ENCODE measurements at places on chromosomes 3 and 15. TPM values are rescaled to one million over a fixed set of nuclear protein-coding genes. Genes with fewer than 3 reads are reported as not detected.

- DNase-seq: no peak
Measured at GRCh38 chr15:91649831-91650321, 203.6 kb upstream of the SLCO3A1 start.

The GOLGA8G gene
- total RNA-seq: not detected

DNA sequence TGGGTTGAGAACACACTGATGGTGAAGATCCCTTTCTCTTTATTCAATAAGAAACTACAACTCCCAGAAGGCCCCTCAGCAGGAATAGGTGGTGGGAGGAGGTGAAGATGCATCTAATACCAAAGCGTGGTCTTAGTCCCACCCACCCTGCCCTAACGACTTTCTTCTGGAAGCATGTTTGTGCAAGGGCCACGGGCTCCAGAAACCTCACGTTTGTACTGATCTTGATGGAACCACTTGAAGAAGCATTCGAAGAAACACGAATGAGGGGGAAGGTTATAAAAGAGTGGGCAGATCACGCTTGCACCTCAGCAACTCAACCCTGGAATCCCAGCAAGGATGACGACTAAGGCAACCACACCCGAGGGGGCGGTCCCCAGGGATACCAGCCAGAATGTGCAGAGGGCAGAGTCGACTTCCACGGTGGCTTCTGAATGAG, 10.6 kb upstream of the SLC25A36 start:
- no peak for DNase-seq

The VWA5B2 gene
- total RNA-seq: not detected

DNA sequence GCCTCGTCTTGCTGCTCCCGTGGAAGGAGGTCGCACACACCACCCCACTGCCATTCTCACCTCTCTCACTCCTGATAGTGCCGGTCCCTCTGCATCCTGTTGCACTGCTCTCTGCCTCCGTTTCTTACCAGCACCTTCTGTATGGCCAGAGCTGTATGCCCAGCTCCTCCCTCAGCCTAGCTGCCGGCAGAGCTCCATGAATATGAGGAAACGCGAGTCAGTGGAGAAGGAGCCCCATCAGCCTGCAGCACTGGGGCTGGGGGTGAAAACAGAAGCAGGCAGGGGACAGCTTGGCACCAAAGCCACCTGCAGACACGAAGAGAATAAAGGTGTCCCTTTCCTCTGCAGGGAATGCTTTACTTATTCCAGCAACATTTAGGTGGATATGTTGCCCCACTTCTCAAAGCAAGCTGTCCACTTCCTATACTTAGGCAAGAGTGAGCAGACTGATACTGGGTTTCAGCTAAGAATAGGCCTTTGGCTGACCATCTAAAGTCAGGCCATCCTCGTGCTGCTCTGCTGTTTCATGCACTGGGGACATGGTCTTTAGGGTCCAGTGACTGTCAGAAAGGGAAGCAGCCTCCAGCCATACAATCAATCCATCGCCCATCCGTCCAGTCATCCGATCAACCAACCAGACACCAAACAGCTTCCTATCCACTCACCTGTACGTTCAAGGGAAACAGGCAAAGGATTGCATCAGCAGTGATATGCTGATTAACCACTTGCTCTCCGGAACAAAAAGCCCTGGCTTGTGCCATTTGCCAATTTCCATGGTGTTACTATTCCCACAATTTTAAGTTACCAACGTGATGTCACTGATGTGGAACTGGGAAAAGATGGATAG, 222.7 kb downstream of the XXYLT1 start:
- DNase-seq: no peak

All from naive thymus-derived CD4-positive, alpha-beta T cell (primary cell).